ENCODE measurements at places on chromosomes 5 and 9.

GRCh38 chr5:167346461-167346860 lies 945.0 kb upstream of the WWC1 start:
- no peak for DNase-seq

DNA sequence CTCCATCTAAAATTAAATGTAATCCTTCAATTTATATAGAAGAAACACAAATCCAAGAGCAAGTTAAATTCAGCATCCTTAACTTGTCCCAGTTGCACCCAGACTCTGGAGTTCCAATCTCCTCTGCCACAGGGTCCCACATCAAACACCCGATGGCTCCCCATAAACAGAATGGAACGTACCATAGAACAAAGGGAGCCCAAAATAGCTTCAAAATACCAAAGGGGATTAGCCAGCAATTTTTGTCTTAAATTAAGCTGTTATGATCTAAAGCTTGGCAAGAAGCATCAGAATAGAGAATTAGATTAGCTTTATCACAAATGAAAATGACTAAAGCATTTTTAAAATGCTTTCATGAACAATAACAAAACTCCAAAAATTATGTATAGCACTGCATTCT lies 112.8 kb downstream of the FANCC start:
- DNase-seq: no peak

DNA sequence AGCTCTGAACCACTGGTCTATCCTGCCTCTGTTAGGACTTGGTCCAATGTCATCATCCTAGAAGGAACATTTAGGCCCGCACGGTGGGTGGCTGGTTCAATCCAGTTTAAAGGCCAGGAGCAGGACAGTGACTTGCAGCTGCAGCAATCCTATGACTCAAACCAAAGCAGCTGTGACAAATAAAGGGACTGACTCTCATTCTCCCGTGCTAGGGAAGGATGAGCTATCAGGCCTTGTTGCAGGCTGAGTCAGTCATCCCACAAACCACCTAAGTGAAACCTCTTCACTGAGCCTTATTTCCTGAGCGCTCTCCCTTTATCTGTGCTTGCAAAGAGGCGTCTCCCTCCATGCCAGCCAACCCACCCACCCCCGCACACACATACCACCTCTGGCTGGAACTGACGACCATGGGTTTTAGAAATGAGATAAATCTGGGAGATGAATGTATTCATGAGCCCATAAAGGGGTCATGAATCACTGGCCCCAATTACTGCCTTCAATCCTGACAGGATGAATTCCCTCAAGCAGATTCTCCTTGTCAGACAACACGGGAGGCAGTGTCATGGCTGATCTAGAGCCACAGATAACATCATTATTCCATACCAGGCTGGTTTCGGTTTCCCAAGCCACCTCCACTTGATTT lies 93.4 kb downstream of the KCNIP1 start:
- DNase-seq: peak; percentile 27

GRCh38 chr5:37494756-37495155 lies 115.6 kb downstream of the WDR70 start:
- DNase-seq: no peak

GRCh38 chr9:6153425-6153824 lies 62.2 kb upstream of the IL33 start:
- no peak for DNase-seq

DNA sequence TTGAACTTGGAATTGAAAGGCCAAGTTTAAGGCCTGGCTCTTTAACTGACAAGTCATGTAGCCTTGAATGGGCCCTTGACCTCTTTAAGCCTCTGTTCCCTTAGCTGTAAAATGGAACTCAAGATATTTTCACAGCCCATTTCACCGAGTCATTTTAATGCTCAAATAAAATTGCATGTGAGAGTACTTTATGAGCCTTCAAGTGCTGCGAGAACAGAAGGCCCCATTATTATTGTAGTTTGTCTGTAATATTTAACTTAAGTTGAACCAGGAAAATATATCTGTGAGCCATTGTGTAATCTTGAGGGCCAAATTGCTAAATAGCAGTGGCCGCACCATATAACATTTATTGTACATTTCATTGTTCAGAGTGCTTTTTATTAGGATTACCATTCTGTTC lies 249.9 kb downstream of the NTRK2 start:
- DNase-seq: no peak

DNA sequence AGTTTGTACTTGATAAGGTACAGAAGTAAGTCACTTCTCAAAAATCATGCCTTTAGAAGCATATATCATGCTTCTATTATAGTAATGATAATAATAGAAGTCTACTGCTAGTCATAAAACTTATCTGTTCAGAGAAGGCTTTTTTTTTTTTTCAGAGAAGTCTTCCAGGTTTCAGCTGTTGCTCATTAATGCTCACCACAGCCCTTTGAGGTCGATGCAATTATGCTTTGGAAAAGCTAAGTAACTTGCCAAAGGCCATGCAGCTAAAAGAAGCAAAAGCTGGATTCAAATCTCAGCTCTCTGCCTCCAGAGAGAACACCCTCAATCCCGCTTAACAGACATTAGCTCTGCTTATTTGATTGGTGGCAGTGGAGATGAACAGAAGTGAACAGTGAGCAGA lies 150.8 kb downstream of the DOCK8 start:
- no peak for DNase-seq

- peak; percentile 56 for DNase-seq
Observed at GRCh38 chr5:68464424-68464823, 248.9 kb downstream of the PIK3R1 start.

GRCh38 chr5:148786456-148786855 lies 40.0 kb upstream of the ADRB2 start:
- no peak for DNase-seq

DNA sequence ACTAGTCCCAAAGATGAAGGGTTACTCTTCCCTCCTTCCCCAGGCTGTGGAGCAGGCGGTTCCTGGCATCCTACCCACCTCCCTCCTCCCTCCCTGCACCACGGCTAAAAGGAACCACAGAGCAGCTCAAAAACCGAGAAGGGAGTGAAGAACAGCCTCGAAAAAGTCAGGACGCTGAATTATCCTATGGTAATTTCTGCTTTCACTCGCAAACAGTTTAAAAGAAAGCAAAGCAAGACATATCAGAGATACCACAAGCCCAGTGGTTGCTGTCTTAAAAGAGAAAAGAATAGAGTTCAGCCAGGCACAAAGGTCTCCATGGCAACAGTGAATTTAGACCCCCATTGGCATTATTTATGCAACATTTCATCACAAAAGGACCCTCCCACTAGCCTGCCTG lies 315.4 kb downstream of the CTNND2 start:
- no peak for DNase-seq

DNA sequence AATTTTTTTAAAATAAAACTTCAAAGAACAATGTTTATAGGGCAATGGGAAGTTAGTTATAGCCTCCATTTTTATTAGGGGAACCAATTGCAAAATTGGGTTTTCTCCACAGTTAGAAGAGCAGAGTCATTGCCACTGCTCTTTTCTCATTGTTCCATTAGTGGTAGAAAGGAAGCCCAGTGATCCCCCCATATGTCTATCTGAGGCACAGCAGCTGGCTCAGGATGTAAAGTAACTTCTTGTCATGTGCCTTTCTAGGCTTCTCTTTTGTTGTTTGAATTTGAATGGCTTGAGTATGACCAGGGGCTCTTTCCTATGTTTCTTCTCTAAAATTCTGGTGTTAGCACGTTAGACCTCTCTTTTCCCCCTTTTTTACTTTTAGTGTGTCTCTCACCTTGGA lies 61.2 kb downstream of the UBAP1 start:
- DNase-seq: no peak

DNA sequence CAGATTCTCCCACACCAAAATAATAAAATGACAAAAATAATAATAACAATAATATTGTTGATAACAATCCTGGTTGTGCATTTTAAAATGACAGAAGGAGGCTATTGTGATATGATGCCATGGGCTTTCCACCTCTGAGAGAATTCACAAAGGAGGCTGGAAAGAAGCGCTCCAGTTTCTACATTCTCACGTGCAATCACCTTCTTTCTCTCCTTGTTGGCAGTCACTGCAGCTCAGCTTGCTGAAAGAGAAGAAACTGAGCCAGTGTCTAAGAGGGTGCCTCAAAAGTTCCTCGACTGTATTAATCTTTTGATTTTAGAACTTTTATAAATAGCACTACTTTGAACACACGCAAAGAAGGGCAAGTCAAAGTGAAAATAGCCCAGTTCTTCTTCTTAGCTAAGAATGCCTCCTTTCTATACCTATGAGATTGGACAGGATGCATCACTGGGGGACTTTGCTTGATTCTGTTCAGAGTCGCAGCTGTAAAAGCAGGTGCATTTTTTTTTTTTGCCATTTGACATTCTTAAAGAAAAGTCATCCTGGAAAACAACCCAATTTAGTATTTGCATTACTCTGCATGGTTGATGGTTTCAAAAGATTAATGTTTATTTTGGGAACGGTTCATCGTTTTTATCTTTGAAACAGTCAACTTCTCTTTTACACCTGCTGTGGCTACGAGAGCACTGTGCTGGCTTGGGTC lies 12.4 kb upstream of the SUB1 start:
- no peak for DNase-seq

GRCh38 chr9:95030920-95031642 lies 286.4 kb downstream of the FANCC start:
- no peak for DNase-seq

- peak; percentile 26 for DNase-seq
Observed at GRCh38 chr5:133245191-133246052, 193.6 kb downstream of the HSPA4 start.

DNA sequence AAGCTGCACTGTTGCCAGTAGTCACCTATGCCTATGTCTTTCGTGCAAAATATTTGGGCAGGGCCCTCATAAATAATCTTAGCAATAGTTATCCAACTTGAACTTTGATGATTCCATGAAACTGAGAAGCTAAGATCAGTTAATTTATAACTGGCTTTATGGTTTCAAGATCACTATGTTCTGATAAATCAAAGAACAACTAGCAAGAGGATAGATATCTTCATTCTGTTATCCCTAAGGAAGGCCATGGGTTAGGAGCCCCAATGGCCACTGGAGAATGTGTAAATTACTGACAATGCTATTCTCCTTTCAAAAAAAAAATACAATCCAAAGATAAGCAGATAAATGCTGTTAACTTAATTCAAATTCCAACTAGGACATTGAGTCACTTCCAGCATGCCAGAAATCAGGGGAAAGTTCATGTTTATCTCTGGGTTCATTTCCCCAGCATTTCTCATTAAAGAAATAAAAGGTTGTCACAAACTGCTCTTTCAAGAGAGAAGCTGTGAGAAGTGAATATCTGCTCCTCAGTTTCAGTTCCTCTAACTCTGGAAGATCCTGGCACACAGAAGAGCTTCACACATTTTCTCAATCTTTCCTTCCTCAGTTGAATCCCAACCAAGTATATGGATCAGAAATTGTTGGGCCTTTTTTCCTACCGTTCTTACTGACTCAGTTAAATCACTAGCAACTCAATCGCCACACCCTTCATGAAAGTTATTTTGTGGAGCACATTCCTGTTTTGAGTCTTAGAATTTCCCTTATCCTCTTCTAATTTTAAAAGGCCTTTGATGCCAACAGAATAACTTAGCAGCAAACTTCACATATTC lies 59.6 kb upstream of the SLC1A1 start:
- no peak for DNase-seq

GRCh38 chr5:138713247-138713646 lies 40.0 kb upstream of the CTNNA1 start:
- no peak for DNase-seq

- DNase-seq: no peak
Observed at GRCh38 chr9:5509573-5509972, 758 bp upstream of the PDCD1LG2 start.

DNA sequence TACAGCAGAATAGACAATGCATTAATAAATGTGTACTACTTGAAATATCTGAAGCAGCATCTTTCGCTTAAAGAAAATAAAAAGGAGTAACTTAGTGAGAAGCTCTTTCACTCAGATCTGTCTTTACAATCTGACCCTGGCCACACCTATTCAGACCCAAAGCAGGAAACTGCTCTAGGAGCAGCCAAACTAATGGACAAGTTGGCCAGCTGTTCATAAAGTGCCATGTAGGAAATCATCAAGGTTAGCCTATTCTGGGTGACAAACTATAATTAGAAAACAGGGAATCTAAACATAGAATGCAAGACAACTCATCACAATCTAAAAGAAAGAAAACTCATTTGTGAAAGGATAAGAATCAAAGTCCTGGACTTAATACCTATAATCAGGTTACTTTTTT lies 101.3 kb downstream of the AGTPBP1 start:
- DNase-seq: no peak

DNA sequence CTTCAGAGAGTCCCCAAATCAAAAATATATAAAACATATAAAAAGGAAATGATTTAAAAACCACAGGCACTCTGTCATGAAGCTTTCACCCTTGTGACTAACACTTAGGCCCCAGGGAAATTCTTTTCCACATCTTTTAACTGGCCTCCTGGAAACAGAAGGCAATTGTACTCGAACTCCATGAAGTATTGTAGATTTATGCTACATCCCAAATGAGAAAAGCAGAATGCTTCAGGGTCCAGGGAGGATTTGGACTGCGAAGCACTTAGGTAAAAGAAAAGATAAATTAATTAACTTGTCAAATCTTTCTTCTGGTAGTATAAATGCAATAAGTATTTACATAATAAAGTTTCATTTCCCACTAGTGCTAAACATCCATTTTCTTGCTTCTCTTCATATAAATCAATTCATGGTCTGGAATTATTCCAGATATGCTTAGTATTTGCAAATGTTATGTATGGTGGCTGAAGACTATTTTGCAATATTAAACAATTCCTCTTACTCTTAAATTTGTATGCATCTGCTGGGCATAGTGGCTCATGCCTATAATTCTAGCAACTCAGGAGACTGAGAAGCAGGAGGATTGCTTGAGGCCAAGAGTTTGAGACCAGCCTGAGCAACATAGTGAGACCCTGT lies 64.9 kb upstream of the ELL2 start:
- no peak for DNase-seq

DNA sequence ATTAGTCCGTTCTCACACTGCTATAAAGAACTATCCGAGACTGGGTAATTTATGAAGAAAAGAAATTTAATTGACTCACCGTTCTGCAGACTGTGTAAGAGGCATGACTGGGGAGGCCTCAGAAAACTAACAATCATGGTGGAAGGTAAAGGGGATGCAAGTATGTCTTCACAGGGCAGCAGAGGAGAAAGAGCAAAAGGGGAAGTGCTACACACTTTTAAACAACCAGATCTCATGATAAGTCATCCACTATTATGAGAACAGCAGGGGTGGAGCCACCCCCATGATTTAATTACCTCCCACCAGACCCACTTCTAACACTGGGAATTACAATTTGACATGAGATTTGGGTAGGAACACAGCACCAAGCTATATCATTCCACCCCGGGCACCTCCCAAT lies 26.6 kb downstream of the FST start:
- no peak for DNase-seq

- no peak for DNase-seq
Observed at GRCh38 chr5:165035520-165035919, 1530.1 kb downstream of the MAT2B start.

DNA sequence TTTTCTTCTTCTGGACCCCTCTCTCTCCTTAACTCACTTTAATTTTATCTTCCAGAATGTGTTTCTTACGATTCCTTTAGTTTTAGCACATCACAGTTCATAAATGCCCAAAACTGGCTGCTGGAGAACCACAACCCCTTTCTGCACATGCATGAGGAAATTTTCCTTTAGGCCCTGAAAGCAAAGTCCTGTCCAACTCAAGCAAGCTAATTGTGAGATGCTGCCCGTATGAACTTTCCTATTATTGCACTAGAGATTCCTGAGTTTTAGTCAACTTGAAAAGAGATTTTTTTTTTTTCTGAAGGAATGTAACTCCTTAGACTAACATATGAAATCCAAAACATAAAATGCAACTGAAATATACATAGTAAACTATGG lies 52.1 kb upstream of the DAB2 start:
- no peak for DNase-seq

Measured in stimulated activated CD4-positive, alpha-beta T cell treated with anti-CD3 and anti-CD28 coated beads, Interleukin-2, amount 100 ng/mL, for 24 hours (primary cell).